Panc1 (cell line): ENCODE measurements at places on chromosomes 4 and X. TPM values are rescaled to one million over a fixed set of nuclear protein-coding genes. Genes with fewer than 3 reads are reported as not detected.

The GYPE gene
- total RNA-seq = 0.15 TPM

The HTRA3 gene
- total RNA-seq = 0.98 TPM

The GIMD1 gene
- total RNA-seq = not detected

The EDNRA gene
- total RNA-seq = 0.13 TPM

DNA sequence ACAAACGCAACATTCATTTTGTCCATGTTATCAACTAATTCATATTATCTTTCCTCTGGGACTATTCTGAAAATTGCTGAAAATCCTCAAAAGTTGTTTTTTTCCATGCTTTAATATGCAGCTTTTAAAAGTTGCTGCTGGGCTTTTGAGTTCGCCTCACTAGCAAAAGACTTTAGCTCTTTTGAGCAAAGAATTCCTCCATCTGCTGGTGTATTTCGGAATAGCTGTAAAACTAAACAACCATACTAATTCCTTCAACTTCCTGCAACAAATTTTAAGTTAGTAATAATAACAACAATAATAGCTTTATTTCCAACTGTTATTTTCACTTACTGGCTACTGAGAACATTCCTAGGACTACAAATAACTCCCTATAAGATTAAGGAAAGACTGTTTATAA is 124.5 kb upstream of the PLAC1 start:
- H3K4me1 ChIP-seq = no peaks in the 10 kb centered on the region
- peaks cover 37% of the 10 kb centered on the region for H3K36me3 ChIP-seq
- H3K27ac ChIP-seq = no peak overlapping the region
- no peaks in the 10 kb centered on the region for H3K27me3 ChIP-seq

DNA sequence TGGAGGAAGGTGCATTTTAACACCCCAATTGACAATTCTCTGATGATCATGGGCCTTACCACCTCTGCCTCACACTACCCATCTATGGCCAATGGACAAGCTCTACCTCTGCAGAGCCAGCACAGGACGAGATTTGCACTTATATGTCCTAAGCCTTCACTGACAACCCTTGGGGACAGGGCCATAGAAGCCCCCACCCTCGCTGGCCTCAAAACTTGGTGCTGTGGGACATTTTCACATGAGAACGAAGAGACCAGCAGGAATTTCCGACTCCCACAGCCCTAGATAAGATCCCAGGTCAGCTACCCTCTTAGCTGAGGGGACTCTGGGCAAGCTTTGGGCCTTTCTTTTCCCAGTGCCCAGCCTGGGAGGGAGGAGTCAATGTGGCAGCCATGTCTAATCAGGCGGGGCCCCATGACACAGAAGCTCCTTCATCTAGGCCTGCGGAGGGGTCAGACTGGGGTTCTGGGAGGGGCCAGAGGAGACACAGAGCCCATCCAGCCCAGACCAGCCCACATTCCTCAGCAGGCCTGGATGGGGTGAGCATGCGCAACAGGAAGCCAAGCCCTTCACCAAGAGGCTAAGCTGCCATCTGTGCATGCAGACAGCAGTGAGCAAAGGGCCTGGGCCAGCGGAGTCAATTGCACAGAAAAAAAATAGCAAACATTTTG is 12.1 kb downstream of the PJA1 start:
- no peak overlapping the region for H3K27ac ChIP-seq
- H3K4me3 ChIP-seq = no peak overlapping the region
- no peaks in the 10 kb centered on the region for H3K4me1 ChIP-seq
- no peaks in the 10 kb centered on the region for H3K27me3 ChIP-seq

GRCh38 chr4:113763029-113763285 is 1.4 kb upstream of the CAMK2D start:
- H3K27me3 ChIP-seq = no peaks in the 10 kb centered on the region
- H3K36me3 ChIP-seq = no peaks in the 10 kb centered on the region; the same call in none of the 2 replicates
- DNase-seq = no peak

DNA sequence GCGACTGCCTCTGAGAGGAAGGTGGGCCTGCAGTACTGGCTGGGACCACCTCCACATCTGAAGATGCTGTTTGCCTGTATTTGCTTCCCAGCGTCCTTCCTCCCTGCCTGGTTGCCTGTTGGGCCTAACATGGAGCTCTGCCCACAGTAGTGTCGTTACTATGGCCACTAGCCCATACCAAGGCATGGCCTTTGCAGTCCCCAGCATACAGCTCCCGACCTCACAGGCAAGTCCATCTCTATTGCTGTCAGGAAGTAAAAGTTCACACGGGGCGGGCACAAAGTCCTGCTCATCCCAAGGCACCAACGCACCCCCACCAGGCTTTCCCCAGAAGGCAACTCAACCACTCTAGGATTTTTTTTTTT is 71.6 kb downstream of the MAML3 start:
- DNase-seq = no peak
- H3K4me3 ChIP-seq = peak overlapping the region; percentile 45
